Dermis blood vessel endothelial cell (primary cell): ENCODE measurements at places on chromosomes 5 and 9. TPM values are rescaled to one million over a fixed set of nuclear protein-coding genes. Genes with fewer than 3 reads are reported as not detected.

TMEM38B gene
- total RNA-seq: 6.5 and 6.8 TPM in 2 replicates

GOLGA2 gene
- total RNA-seq: 68.6 and 76.2 TPM in 2 replicates

PPP3R2 gene
- total RNA-seq: not detected in 2 replicates

PDE8B gene
- under 0.01 TPM in 2 replicates for total RNA-seq

ACSL6 gene
- total RNA-seq: 0.09 and 0.17 TPM in 2 replicates

TAS2R1 gene
- total RNA-seq: not detected in 2 replicates

DNA sequence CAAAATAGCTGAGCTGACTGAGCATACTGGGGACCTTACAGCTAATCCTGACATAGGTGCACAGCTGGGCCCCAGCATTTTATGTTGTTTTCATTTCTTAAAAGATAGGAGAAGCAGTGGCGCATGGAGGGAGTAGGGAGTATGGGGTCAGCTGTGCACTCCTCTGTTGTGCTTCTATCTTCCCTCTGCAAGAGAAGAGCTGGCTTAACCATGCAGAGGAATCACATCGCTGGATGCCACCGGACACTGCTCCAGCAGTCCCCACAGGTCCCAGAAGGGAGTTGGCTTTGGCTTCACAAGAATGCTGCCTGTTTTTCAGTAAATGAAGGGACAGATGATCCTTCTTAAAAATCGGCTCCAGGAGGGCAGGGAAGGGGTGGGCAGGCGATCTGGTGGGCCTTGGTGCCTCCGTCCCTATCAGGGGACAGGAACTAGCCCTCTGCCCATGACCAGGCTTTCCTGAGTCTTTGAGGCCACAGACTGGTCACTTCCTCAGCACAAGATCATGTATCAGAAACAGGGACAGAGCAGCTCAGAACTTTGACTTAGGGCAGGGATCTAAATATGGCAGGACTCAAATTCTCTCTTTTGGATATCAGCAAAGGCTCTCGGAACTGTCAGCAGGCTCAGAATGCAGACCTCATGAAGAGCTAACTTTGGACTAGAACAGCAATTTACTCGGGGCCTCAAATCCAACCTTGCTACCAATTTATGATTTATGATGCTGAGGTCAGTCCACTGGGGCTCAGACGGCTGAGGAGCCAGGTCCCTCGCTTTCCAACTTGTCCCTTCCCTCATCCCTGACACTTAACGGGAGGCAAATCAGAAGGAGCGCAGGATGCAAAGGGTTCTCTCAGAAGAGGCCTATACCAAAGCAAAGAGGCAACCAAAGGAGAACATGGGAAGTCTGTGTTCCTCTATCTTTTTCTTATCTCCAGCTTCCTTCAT is 47.2 kb downstream of the MARCHF3 start:
- DNase-seq: no peak

- DNase-seq: no peak
Observed at GRCh38 chr5:140883927-140884697, 2.2 kb downstream of the PCDHA13 start.

DNA sequence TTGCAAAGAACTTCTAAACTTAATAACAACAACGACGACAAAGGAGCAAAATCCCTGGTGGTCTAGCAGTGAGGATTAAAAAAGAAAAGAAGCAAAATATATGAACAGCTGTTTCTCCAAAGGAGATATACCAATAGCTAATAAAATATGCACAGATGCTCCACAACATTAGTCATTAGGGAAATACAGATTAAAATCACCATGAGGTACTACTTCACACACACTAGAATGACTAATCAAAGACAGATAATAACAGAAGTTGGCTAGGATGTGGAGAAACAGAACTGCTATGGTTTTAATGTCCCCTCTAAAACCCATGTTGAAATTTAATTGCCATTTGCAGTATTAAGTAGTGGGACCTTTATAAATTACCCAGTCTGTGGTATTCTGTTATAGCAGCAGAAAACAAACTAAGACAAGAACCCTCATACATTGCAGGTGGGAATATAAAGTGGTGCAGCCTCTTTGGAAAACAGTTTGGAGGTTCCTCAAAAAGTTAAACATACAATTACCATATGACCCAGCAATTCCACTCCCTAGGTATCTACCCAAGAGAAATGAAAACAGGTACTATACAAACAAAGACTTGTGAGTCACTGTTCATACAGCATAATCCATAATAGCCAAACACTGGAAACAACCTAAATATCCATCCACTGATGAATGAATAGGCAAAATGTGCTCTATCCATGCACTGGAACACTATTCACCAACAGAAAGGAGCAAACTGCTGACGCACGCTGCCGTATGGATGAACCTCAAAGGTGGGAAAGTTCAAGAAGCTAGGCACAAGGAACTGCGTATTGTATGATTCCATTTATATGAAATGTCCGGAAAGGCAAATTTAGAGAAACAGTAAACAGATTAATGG is 11.4 kb upstream of the DUSP1 start:
- no peak for DNase-seq

- peak; percentile 55 for DNase-seq
Observed at GRCh38 chr5:177472460-177473442, 683 bp downstream of the DBN1 start.

DNA sequence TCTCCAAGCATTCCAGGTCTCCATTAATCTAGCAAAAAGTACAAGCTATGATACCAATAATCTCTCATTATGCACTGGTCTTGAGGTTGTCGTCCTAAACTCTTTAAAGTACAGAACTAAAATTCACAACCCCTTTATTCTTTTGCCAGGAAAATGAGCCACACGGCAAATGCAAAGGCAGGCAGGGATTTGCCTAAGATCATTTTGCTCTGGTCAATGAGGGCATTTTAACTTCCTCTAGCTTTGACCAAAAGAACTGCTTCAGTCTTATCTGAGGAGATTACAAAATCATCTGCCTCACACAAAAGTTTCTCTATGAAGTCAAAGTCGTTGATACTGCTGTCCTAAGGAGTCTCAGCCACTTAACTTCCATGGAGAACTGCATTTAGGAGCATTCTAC is 51.8 kb downstream of the EPB41L4B start:
- DNase-seq: no peak

DNA sequence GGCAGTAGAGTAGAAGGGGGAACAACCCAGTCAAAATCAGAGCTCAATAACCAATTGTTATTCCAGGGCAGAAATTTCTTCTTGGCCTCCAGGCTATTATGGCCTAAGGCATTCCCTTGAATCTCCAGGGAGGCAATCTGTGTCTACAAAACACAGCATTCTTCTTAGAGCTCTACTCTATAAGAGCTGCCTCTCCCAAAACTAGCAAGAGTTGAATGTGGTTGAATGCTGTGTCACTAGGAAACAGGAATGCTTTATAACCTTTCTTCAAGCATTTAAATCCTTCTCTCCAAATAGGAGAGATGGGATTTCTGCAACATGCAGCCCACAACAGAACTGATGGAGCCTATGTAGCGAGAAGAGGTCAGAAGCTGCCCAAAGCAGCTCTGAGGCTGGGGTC is 97.1 kb upstream of the APC start:
- DNase-seq: no peak

DNA sequence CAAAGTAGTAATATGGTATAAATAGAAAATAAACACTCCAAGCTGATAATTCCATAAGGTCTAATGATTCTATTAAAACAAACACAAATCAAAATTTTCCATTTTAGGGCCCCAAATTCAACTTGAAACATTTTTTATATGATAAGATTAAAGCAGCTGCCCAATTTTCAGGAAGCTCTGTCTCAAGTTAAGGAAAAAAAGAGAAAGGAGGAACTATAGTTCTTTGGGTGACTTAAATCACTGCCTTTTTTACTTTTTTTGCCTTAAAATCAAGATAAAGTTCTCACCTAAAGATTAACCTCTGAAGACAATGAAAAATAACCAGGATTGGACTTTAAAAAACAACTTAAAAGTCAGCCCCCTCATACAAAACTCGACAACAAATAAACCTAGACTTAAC is 76.0 kb upstream of the IFNE start:
- no peak for DNase-seq

GRCh38 chr5:150164211-150164980 is 2.2 kb upstream of the CDX1 start:
- no peak for DNase-seq

DNA sequence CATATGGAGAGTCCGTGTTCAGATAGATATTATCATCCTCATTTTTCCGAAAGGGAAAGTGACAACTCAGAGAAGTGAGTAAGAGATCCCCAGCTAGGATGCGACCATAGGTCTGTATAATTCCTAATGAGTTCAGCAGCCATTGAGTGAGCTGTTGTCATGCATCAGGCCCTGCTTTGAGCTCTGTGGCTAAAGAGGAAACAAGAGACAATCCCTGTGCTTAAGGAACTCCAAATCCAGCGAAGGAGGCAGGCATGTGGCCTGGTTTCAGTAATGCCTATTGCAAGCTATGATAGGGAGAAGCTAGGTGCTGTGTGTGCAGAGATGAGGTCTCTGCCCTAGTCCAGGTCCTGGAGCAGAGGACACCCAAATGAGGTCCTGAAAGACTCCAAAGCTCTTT is 192.8 kb downstream of the ACTL7B start:
- no peak for DNase-seq

DNA sequence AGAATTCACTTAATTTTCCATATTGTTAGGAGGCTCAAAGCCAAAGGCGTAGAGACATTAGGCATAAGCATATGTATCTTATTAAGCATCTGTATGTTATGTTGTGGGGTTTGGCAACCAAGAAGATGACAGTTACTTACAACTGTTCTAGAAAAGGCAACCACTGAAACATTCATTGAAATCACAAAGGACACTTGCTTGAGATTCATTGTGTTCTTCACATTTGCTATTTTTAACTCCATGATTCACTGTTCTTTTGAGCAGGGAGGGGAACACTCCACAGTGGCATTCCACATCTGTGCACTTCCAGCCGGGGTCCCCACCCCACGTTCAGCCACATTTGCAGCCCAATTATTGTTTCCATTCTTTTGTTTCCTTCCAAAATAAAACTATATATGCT is 107.1 kb downstream of the PALM2AKAP2 start:
- DNase-seq: peak; percentile 45

GRCh38 chr9:130870491-130871381 is 25.9 kb downstream of the QRFP start:
- no peak for DNase-seq

GRCh38 chr5:174323878-174324281 is 278.4 kb downstream of the NSG2 start:
- peak; percentile 15 for DNase-seq

DNA sequence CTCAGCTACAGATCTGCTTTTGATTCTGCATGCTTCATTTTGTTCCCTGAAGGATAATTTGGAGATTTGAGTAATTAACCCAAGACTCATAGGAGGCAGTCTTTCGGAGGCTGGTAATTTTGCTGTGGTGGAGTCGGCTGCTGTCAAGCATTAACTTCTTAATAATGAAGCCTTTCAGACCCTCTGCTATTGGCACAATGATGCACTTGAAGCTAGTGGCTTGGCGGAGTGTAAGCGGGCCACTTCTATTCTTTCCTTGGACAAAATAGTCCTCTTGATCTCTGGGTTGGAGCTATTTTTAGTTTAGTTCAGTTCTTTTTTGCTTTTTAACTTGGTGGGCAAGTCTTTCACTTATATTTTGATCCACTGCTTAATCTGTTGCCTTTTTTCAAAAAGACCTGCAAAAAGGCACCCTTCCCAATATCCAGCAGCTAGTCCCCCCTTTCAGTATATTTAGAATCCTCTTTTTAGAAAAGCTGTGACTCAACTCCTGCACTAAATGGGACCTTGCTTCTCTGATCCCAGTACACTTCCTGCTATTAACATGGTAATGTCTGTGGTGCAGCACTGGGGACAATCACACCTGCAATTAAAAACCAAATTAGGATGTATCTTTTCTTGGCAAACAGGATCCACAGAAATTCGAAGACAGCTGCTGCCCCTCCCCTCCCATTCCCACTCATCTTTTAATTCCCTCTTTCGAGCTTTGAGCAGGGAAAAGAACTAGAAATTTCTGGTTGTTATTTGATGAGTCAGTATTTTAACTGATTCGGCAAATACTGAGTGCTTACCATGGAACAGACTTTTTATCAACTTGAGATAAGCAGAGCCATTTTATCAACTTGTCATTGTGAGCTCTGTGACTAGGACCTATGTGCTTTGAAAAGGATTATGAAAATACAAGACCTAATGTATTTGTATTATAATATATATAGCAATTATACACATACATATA is 169.4 kb upstream of the ANKRD55 start:
- DNase-seq: no peak

DNA sequence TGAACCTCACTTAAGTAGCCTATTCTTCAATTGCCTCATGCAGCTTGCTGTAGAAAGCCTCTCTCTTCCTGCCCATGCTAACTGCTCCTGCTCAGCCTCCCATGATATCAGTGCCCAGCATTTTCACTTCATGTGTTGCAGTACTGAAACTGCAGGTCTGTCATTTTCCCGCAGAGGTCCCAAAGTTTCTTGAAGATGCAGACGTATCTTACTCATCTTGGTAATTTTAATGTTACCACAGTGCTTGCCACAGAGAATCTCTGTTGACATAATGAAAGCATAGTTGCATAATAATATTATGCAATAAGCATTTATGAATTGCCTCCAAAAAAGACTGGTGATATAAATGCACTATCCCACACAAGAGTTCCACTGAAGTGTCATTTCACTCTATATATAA is 561.1 kb upstream of the DAP start:
- no peak for DNase-seq
